ENCODE measurements at places on chromosomes 1 and 21. TPM values are rescaled to one million over a fixed set of nuclear protein-coding genes. Genes with fewer than 3 reads are reported as not detected.

Gene CHI3L1
- total RNA-seq: not detected

- peak; percentile 98 for DNase-seq
Observed at GRCh38 chr1:108746382-108747170, at the start of gene STXBP3. TSS of gene STXBP3 (plus strand) at chr1:108746674. CDS start at chr1:108746738, 64 bp downstream.

Gene STUM
- not detected for total RNA-seq

Gene VWA5B1
- total RNA-seq: not detected

DNA sequence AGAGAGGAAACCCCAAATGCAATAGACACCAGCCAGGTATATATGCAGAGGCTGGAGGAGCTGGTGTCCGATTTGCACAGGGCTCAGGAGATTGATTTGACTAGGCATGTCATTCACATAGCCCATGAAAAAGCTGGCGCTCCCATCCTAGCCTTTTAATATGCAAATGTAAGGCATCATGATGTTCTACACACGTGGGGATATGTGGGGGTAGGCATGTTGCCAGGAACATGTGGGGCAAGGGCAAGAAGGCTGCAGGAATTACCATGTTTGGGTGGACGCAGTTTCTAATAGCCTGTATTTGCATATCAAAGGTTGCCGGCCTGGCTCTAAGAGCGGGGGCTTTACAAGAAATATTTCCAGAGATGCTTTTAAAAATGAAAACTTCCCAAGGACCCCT, 11.7 kb upstream of the SH3GLB1 start:
- DNase-seq: no peak

Gene RGS5
- 6.6 TPM for total RNA-seq

- no peak for DNase-seq
Observed at GRCh38 chr21:46150073-46150472, 5.3 kb downstream of the FTCD start.

DNA sequence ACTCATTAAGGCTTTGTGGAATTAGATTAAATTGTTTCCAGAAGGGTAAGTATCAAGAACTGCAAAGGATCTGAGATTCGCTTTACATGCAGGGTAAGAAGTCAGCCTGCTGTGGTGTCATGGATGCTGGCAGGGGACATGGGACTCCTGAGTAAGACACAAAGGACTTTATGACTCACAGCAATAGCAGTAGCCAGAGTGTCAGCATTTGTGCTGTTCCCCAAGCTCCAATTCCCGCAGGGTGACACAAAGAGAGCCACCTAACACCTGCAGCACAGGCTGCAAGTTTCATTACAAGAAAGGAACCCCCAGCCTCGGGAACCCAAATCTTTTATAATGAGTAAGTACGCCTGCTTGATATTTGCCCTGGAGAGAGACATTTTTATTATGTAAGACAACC, 298.1 kb upstream of the POU3F1 start:
- DNase-seq: no peak

GRCh38 chr1:27116232-27116631, 38.7 kb downstream of the SLC9A1 start:
- DNase-seq: no peak

Gene H6PD
- total RNA-seq: 43.9 TPM

- DNase-seq: no peak
Observed at GRCh38 chr1:203265541-203265940, 36.1 kb upstream of the CHIT1 start.
